ENCODE measurements at places on chromosomes 2 and 18.

DNA sequence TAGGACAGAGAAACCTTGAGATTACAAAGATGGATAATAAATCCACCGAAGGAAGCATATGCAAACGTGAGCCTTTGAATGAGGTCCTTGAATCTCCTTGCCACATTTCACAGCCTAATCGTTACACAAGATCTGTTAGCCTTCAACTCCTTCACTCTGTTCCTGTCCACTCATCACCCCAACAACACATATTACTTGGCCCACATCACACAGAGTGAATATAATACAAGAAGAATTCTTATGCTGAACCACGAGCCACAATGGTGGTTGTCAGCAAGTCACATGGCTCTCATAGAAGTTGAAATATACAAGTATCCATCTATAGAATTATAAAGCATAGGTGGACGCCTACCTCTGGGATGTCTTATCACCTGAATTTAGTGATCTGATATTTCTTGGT, 12.6 kb downstream of the ZBTB7C start:
- DNase-seq = no peak

DNA sequence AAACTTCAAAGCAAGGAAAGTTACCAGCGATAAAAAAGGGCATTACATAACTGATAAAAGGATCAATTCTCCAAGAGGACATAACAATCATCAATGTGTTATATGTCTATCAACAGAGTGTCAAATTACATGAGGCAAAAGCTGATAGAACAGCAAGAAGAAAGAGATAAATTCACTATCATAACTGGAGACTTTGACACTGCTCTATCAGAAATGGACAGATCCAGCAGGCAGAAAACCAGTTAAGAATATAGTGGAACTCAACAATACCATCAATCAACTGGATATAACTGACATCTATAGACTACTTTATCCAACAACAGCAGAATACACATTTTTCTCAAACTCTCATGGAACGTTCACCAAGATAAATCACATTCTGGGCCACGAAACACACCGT, 65.0 kb downstream of the ROCK2 start:
- no peak for DNase-seq

- no peak for DNase-seq
Measured at GRCh38 chr18:25346561-25346960, 5.4 kb downstream of the ZNF521 start.

DNA sequence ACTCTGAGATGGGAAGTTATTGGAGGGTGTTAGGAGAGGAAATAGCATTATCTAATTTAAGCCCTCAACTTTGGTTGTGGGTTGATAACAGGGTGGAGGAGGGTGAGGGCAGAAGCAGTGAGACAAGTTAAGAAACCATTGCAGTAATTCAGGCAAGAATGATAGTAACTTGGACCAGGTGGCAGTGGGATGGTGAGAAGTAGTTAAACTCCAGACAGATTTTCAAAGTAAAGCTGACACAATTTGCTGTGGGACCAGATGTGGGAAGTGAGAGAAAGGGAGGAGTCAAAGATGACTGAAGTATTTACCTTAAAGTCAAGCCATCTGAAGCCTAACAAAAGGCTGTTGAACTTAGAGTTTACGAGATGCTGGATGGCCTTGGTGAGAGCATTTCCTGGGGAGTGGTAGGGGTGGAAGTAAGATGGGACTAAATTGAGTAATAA, 163.2 kb upstream of the KLF7 start:
- DNase-seq = no peak

GRCh38 chr18:45054636-45055035, 373.9 kb downstream of the SETBP1 start:
- no peak for DNase-seq

All from H1 (cell line).